Renal pelvis (tissue), 12 donors: ENCODE measurements at places on chromosomes 7 and 10. TPM values are rescaled to one million over a fixed set of nuclear protein-coding genes. Genes with fewer than 3 reads are reported as not detected.

Gene NEURL1
- 1.9 TPM for polyA plus RNA-seq

DNA sequence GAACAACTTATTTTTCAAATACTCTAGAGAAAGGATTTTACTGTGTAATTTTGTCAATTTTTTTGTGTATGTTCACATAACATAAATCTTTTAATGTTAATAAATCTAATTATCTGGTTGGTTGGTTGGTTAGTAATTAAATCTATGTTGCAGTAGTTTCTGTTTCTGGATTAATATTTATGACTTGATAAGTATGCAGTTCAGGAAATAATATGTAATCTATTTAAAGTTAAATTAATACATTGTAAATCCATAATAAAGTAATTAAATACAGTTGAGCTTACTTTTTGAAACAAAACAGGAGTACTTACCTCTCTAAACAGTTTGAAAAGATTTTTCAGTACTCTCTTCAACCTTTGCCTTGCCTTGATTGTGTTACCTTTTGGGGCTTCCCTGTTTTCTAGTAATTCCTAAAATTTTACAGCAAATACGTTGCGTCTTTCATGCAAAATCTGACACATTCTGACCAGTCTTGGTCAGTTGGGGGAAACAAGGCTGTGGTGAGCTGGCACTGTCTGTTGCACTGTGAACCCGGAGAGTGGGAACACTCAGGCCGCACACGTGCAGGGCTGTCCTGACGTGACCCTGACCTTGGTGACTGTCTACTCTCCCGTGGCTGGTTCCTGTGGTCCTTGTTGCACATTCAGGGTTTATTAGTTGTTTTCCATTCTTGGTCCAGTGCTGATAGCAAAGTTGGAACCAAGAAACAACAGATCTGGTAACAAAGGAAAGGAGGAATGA lies 45.6 kb upstream of the FGL2 start:
- no peak for DNase-seq

Gene TWIST1
- polyA plus RNA-seq, result 7.1 TPM

GRCh38 chr7:123994449-123994848 lies 38.4 kb downstream of the TMEM229A start:
- DNase-seq, result no peak

Gene SLC13A4
- 3.1 TPM for polyA plus RNA-seq

DNA sequence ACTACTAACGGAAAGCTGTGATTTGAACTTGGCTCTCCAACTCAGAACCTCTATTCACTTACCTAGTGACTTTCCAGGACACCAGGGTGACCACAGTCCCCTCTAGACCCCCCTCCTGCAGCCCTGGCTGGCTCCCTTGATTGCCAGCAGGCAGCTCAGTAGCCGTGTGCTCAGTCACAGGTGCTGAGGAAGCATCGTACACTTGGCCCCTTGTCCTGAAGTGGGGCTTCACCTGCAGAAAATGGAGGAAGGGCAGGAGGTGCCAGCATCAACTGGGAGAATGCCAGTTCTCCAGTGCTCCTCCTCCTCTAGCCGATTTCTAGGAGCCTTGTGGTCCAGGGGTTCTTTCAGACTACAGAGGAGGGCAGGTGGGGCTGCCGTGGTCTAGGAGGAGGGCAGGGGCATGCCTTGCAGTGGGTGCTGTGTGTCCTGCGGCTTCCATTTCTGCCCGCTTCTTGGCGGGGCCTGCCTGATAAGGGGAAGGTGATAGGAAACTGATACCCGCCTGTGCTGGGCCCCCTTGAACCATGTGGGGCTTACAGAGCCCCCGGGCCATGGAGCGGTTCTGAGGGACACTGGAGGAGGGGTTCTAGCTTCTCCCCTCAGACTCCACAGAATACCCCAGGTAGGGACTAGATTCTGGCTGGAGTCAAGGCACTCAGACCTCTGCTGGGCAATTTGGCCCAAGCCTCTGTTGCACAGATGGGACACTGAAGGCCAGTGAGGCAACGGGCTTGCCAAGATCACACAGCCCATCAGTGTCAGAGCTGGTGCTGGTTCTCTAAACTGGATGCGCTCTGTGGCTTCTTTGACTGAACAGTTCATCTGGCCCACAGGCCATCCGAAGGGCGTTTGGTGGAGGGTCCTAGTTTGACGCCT lies 14.0 kb downstream of the FAM241B start:
- DNase-seq, result no peak

GRCh38 chr10:60525716-60526585 lies 136.3 kb upstream of the ANK3 start:
- DNase-seq, result peak; percentile 24

Gene RPEL1
- polyA plus RNA-seq, result not detected

- peak; percentile 64 for DNase-seq
Measured at GRCh38 chr10:30002426-30003266, 56.7 kb downstream of the JCAD start.

Gene HOXA9
- polyA plus RNA-seq, result 118 TPM

GRCh38 chr7:18740579-18740988 lies 245.0 kb downstream of the HDAC9 start:
- DNase-seq, result no peak

Gene CLDN4
- polyA plus RNA-seq, result 76.8 TPM

Gene FFAR4
- polyA plus RNA-seq, result not detected

Gene WNT2
- polyA plus RNA-seq, result 0.42 TPM

DNA sequence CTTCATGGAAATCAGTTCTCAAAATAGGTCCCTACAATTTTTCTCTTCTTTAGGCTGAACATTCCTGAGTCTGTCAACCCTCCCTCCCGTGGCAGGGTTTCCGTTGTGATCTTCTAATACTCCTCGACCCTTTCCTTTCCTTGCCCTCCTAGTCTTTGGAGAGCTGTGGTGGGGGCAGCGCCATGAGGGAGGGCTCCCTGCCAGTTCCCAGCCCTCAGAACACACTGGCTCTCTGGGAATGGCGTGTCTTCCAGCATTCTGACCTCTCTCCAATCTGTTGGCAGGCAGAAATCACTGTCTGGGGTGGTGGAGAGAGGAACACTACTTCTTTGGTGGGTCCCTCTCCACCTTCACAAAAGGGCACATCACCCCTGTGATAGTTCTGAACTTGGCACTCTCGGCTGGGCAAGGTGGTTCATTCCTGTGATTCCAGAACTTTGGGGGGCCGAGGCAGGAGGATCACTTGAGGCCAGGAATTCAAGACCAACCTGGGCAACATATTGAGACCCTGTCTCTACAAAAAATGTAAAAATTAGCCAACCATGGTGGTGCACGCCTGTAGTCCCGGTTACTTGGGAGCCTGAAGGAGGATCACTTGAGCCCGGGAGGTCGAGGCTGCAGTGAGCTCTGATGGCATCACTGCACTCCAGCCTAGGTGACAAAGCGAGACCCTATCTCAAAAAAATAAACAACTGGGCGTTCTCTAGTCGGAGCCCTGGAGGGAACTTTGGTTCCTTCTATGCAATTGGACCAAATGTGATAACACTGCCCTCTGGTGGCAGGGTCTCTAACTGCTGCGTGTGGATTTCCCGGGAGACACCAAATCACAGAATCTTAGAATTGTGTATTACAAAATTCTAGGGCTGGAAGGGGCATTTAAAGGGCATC lies 13.1 kb upstream of the ARPC1A start:
- DNase-seq, result peak; percentile 45

Gene LIPN
- not detected for polyA plus RNA-seq

Gene NACAD
- polyA plus RNA-seq, result 10.8 TPM

- no peak for DNase-seq
Measured at GRCh38 chr7:133676805-133677370, 424.0 kb downstream of the EXOC4 start.

DNA sequence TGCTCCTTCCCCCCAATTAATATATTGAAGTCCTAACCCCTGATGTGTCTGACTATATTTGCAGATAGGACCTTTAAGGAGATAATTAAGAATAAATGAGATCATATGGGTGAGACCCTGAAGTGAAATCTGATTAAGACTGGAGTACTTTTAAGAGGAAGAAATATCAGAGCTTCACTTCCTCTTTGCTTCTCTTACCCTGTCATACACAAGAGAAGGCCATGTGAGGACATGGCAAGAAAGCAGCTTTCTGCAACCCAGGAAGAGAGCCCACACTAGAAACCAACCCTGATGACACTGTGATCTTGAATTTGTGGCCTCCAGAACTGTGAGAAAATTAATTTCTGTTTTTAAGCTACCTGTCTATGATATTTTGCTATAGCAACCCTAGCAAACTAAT lies 44.2 kb downstream of the JMJD1C start:
- DNase-seq, result no peak

GRCh38 chr10:11168423-11169090 lies 150.9 kb downstream of the CELF2 start:
- no peak for DNase-seq

DNA sequence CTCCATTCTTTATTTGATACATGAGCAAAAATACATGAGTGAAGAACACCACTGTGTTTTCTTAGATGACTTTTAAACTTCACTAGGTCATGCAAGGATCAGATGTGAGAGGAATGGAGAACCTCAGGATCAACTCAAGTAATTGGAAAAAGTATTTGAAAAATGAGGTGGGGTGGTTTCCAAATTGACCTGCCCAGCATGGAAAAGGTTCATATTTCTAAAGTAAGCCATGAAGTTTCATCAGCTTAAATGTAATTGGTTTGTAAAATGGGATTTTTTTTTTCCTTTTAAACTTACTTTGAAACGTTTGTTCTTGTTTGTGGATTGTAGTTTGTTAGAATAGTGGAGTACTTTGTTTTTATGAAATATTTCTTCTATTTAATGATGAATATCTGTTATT lies 134.8 kb downstream of the MLLT10 start:
- no peak for DNase-seq

DNA sequence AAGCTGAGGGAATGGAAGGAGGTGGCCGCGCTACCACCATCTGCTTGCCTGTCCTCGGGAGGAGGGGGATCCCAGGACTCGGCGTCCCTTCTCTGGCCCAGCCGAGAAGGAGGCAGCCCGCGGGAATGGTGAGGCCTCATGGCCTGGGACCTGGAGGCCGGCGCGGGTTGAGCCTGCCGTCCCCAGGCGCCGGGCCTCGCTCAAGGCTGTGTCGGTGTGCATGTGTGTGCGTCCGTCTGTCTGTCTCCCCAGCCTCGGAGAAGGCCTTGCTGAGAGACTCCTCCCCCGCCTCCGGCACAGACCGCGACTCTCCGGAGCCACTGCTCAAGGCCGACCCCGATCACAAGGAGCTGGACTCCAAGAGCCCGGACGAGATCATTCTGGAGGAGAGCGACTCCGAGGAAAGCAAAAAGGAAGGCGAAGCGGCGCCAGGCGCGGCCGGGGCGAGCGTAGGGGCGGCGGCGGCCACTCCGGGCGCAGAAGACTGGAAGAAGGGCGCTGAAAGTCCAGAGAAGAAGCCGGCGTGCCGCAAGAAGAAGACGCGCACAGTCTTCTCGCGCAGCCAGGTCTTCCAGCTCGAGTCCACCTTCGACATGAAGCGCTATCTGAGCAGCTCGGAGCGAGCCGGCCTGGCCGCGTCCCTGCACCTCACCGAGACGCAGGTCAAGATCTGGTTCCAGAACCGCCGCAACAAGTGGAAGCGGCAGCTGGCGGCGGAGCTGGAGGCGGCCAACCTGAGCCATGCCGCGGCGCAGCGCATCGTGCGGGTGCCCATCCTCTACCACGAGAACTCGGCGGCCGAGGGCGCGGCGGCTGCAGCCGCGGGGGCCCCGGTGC lies 1.3 kb downstream of the HMX3 start:
- DNase-seq, result no peak

- DNase-seq, result peak; percentile 37
Measured at GRCh38 chr10:50937230-50937907, 51.9 kb upstream of the A1CF start.

GRCh38 chr7:154916856-154917807 lies 85.8 kb downstream of the PAXIP1 start:
- DNase-seq, result no peak

Gene SUGCT
- 14.0 TPM for polyA plus RNA-seq

DNA sequence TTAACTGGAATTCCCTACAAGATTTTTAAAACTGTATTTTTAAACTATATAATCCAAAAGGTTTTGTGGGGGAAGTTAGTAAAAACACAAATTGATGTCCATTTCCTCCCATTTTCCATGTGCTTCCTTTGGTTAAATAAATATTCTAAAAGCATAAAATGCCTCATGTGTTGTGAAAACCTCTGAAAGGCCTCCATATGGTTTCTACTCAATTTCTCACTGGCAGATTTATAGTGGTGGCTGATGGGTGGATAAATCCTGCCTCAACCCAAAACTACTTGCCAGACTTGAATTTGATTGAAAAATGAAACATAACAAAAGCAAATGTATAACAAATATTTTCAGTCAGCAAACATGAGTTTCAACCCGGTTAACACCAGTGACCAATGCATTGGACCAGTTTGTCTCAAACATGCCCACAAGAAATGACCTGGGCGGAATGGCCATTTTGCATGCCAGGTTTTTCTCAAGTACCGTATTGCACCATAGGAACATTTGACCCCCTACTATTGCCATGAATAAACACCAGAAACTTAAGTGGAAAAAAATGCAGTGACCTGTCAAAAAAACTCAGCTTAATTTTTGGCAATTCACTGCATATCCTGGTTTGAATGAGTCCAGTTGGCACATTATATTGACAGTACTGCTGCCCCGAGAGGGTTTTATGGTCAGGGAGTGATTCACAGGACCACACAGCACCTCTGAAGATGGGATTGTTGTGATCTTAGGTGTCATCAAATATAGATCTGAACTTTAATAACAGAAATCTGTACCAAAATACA lies 454.6 kb upstream of the ANKRD30A start:
- DNase-seq, result no peak

DNA sequence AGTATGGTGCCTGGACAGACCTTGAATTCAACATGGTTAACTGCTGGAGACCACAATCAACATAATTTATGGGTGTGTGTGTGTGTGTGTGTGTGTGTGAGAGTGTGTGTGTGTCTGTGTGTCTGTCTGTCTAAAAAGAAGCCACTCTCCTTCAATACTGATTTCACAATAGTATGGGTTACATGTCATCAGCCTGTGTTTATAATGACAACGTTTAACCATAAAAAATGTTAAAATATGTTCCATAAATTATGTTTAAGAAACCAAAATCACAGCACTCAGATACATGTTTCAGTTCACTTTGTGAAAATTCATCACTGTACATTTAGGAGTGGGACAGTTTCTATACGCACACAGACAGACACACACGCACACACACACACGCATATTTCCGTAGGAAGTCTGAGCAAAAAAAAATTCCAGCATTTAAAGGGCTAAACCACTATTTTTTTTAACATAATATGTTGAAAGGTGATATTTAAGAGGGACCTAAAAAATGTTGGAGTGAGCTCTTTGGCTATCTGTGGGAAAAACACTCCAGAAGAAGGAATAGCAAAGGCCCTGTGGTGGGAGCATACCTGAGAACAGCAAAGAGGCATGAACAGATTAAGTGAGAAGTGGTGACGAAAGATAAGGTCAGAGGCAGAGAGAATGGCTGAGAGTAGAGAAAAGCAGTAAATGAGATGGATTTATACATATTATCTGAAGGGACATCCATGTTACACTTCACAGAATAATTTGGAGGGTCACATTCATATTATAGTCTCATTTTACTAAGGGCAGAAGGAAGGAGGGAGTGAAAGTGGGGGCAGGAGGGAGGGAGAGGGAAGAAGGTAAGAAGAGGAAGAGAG lies 10.9 kb downstream of the PDZD8 start:
- DNase-seq, result no peak

Gene NCAPG2
- 24.2 TPM for polyA plus RNA-seq
